ENCODE measurements at places on chromosomes 6 and 20.

GRCh38 chr20:3367089-3367488 lies 40.4 kb downstream of the DNAAF9 start:
- DNase-seq, result no peak

DNA sequence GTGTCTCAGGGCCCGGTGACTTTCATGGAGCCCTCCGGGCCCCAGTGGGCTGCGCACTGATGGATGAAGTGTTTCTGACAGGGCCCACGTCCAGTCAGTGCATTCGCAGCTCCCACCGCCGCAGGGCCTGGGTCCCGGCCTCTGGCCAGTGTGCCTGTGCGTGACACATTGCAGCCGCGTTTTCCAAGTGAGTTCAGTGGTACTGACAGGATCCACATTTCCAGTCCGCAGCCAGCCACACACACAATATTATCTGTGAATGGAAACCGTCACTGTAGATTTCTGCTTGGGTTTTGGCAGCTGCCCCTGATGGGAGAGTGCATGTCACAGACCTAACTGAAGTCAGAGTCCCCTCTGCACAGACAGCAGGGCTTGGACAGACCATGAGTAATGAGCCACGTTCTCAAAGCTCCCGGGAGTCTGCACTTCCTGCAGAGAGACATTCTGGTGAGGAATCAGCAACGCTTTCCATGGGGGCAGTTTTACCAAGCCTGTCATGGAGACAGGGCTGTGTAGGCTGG lies 171.4 kb downstream of the MYLK4 start:
- no peak for DNase-seq

DNA sequence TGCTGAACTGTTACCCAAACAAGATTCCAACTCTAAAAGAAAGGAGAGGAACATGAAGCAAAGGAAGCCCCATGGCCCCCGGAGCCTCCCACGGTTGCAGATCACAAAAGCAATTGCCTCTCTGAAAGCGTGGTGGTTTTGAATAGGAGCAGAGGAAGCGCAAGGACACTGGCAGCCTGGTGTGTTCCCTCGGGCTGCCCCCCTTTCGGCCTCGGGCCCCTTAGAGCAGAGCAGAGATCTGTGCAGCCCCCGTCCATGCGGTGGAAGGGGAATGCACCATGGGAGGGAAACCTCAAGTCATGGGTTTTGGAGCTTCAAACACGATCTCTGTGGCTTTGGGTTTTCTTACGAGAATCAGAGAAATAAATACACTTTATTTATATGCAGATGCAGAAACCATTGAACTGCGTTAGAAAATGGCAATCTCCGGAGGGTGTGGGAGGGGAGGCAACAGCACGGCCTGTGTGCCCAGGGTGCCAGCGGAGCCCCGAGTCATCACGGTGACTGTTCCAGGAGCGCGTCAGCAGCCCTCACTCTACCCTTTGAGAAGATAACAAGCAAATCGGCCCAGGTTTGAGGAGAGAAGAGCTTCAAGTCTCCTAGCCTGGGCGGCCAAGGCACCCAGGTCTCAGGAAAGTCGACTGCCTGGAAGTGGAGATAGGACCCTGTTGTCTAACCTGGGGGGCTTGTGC lies 20.5 kb downstream of the FOXF2 start:
- no peak for DNase-seq

- DNase-seq, result no peak
Measured at GRCh38 chr20:64056889-64057627, 5.9 kb upstream of the TCEA2 start.

DNA sequence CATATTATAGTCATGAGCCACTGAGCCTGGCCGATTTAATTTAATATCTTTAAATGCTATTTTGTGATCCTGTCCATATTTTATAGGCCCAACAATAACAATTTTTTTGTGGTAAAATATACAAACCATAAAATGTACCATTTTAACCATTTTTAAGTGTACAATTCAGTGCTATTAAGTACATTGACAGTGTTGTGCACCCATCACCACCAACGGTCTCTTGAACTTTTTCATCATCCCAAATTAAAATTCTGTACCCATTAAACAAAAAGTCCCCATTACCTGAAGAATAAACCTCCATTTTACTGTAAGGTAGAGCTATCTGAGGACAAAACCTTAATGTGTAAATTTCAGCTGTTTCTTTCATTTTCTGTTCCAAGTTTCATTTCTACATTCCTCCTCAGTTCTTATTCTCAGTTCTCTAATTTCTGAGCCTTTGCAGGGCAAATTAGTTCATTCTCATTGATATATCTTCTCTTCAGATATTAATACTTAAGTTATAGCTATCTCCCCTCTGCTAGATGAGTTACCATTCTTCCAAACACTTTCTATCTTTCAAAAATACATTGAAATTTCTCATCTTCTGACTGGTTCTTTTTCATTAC lies 10.3 kb downstream of the MTO1 start:
- DNase-seq, result no peak

- no peak for DNase-seq
Measured at GRCh38 chr6:156150391-156150790, 626.8 kb upstream of the ARID1B start.

DNA sequence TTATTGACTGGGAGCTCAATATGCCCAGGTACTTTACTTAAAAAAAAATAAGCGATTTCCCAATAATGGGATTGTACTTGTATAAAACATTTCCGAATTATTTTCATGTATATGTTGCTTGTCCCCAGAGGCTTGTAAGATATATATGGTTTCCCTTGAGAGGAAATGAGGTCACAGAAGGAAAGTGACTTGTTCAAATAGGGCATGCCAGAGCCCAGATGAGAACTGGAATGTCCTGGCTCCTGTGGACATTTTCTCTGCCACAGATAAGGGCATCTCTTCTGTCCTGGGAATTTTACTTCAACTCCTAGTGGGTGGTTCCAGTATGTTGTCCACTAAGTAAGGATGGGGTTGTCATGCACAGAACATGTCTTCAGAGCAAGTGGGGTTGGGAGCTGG lies 63.0 kb downstream of the LYRM2 start:
- no peak for DNase-seq

DNA sequence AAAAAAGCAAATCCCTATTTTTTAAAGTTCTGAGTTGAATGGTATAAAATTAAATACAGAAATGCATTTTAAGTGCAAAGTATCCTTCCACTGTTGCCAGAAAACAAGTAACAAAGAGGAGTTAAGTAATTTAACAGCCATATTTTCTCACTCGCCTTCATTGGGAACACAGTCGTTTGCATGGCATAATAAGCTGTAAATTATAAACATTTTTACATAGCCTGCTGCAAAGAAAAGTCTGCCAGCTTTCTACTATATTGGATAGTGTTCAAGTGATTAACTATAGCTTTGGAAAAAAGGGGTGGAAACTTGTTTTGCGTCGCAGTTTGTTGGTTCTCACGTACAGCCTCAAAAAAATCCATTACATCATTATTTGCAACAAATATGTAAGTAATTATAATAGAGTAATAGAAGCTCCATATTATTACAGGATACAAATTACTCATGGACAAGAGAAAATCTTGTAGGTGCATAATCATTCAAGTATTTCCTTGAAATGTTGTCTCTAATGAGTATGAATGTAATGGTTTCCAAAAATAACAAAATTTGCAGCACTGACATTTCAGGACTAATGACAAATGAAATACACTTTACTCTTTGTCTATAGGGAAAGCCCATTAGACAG lies 139.3 kb downstream of the PDSS2 start:
- no peak for DNase-seq

DNA sequence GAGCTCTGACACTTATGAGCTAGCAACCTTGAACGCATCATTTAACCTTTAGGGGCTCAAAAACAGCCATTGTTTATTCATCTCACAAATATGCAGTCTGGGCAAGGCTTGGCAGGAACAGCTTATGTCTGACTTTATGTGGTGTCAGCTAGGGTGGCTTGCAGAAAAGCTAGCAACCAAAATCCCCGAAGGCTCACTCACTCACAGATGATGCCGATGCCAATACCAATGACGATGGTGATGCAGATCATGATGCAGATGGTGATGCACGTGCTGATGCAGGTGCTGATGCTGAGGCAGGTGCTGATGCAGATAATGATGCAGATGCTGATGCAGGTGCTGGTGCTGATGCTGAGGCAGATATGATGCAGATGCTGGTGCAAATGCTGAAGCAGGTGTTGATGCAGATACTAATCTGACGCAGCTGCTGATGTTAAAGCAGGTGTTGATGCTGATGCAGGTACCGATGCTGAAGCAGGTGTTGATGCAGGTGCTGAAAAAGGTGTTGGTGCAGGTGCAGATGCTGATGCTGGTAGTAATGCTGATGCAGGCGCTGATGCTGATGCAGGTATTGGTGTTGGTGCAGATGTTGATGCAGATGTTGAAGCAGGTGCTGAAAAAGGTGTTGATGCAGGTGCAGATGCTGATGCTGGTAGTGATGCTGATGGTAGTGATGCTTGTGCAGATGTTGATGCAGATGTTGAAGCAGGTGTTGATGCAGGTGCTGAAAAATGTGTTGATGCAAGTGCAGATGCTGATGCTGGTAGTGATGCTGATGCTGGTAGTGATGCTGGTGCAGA lies 195.6 kb downstream of the NFATC2 start:
- no peak for DNase-seq
